ENCODE measurements at places on chromosomes 1 and 21.
A peak's percentile ranks its signal among the peaks of the same experiment; 100 is the strongest.

GRCh38 chr1:9120312-9120958, 8.5 kb downstream of the GPR157 start:
- no peak for DNase-seq

GRCh38 chr1:39266269-39266668, 61.8 kb downstream of the MACF1 start:
- no peak for DNase-seq

GRCh38 chr1:223074445-223075300, 68.4 kb downstream of the TLR5 start:
- no peak for DNase-seq

GRCh38 chr1:239630767-239631166, 244.4 kb downstream of the CHRM3 start:
- DNase-seq, result no peak

DNA sequence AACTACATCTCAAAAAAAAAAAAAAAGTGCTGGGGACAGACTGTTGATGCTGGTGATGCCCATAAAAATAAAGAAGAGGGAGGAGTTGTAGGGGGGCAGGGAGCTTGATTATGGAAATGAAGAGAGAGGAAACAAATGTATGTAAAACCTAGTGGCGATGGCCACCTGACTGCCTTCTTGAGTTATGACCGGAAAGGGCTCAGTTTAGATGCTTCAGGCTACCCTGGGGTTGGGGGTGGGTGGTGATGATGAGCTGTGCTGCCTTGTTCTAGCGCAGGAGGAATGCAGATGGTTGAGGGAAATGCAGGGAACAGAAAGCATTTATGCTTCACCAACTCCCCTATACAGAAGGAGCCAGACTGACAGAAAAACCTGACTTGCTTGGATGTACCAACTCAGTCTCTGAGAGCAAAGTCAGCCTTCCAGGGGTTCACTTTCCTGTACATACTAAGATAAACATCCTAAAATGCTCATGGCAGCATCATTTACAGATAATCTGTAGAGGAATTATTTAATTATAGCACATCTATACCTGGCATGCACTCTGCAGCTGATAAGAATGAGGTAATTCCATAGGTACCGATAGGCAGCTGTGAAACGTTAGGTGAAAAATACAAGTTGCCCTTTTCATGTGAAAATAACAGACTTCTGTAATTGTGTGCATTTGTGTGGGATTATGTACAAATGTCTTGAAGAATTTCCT, 8.0 kb upstream of the BCAR3 start:
- no peak for DNase-seq

DNA sequence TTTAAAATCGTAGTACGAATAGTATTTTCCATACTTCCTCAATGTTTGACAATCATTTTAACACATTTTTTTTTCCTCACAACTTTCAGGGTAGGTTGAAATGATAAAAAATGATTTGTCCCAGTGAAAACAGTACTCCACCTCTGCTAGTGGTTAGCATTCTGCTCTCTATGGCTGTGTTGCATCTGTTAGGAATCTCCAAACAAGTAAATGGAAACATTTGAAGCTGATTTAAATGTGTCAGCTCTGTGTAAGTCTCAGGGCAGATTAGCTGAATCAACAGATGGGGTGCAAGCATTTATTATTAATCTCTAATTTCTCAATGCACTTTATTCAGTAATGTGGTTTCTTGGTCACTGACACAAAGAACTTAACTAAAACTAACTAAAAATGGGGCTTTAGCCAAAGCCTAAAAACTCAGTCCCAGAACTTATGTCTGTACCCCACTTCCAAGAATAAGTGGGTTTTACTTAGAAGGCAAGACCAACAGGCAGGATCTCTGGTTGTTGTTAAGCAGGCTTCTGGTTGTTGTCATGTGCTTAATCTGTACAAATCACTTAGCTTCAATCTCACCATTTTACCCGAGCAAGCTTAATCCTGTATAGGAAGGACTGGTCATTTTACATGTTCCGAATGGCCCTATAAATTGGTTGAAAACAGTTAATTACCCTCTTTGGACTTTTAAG, 67.8 kb downstream of the PRRX1 start:
- no peak for DNase-seq

GRCh38 chr1:109613361-109614147, 5.9 kb downstream of the GNAT2 start:
- DNase-seq, result no peak

DNA sequence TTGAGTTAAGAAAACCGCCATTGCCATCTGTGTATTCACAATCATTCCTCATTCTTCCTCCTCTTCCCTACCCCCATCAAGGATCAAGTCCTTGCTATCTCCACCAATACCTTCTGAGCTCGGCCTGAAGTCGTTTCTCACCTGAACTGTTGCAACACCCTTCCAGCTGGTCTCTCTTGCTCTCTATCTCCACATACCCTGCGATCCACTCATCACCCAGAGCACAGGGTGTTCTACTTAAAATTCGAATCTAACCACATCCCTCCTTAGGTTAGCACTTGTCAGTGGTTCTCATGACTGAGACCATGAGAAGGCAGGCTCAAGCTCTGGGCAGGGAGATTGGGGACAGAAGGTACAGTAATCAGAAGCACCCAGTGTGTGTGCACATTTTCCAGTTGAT, 4.6 kb downstream of the IVL start:
- DNase-seq, result no peak

DNA sequence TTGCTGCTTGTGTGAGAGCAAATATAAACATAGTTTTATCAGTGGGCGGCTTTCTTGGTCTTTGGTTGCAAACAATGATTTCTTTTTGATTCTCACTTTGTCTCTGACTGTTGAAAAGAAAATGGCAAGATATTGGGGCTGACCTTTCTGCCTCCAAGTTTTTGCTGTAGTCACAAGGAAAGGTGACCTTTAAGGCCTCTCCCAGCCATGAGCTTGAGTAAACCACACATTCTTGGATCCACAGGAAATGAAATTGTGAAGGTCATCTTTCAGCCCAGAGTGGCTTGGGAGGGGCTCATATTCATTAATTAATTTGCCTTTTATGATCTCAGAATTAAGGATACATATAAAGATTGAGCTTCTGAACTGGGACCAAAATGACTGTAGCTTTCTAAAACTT, 241.6 kb downstream of the BACH1 start:
- no peak for DNase-seq

GRCh38 chr1:155073377-155074242, 5.0 kb upstream of the EFNA3 start:
- no peak for DNase-seq

DNA sequence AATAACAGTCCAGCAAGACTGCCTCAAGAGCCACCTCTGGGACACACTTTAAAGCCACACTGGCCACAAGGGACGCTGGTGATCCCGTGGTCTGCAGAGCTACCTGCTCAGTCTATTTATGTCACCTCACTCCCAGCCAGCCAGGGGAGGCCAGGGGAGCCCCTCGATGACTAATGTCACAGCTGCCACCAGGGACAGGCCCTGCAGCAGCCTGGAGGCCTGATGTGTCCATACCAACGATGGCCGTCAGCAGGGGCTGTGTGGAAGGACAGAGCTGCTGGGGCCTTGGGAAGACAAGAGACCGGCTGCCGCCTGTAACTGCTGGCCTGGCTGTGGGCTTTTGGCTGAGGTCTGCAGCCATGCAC, 71.0 kb downstream of the SIK1 start:
- DNase-seq, result no peak

DNA sequence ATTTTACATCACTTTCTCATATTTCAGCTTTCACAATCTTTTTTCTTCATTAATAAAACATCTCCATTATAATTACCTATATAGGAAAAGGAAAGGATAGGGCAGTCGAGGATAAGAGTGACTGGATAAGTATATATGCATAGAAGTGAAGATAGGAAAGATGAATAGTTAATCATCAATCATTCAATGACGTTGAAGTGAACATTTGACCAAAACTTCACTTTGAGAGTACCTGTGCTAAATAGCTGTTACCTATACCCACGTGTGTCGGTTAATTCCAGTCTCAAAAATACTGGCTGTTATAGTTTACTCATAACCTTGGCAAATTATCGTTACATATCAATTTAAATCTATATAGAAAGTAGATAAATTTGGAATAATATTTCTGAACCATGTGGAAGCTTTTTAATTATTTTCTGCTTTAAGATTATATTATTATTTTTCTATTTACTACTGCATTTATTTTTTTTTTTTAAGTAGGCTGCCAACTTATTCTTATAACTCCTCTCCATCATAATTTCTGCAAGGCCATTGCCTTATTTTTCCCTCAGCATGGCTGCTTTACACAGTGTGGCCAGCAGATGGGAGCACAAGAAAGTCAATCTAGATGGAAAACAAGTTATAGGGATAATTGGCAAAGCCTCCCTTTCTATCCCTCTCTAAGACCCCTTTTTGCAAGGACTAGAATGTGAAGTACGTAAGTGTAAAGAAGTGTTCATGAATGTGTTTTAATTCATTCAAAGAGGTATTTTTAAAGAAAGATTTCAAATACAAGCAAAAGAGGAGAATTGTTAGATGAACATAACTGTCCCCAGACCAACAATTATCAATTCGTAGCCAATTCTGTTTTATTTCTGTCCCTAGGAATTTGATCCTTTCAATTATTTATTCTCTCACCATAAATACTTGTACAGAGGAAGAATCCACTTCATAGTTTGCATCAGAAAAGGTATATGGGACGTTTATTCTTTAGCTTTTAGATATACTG, 290.4 kb downstream of the KCNT2 start:
- DNase-seq, result no peak

DNA sequence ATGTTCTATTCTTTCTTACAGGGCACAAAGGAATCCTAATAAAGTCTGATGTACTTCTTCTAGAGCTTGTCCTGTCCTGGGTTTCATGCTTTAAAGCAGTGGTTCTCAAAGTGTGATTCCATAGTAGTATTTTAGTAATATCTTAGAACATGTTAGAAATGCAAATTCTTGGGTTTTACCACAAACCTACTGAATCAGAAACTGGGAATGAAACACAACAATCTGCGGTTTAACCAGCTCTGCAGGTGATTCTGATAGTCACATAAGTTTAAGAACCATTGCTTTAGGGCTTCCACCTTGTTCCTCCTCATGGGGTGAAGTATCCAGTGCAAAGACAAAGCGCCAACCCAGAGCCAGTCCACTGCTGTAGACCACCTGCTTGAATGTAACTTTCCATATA, 41.1 kb downstream of the NGF start:
- no peak for DNase-seq

DNA sequence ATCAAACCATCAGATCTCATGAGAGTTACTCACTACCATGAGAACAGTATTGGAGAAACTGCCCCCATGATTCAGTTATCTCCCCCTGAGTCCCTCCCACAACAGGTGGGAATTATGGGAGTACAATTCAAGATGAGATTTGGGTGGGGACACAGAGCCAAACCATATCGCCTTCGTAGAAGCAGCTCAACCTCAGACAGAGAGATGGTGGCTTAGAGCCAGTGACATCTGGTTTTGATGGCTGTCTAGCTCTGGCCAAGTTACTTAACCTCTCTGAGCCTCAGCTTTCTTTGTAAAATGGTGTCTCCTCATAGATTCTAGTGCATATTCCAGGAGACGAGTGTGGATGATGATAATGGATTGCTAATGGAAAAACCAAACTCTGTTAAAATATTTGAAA, 27.2 kb downstream of the MX1 start:
- no peak for DNase-seq

GRCh38 chr1:107139833-107140702, 771 bp upstream of the NTNG1 start:
- peak; percentile 13 for DNase-seq

All from stimulated activated naive CD8-positive, alpha-beta T cell treated with anti-CD3 and anti-CD28 coated beads, Interleukin-15, Interleukin-2, amounts not matched to agents 100 U/mL and 50 U/mL, for 24 hours (primary cell).